ENCODE measurements at places on chromosomes 1 and 21. TPM values are rescaled to one million over a fixed set of nuclear protein-coding genes. Genes with fewer than 3 reads are reported as not detected.

DNA sequence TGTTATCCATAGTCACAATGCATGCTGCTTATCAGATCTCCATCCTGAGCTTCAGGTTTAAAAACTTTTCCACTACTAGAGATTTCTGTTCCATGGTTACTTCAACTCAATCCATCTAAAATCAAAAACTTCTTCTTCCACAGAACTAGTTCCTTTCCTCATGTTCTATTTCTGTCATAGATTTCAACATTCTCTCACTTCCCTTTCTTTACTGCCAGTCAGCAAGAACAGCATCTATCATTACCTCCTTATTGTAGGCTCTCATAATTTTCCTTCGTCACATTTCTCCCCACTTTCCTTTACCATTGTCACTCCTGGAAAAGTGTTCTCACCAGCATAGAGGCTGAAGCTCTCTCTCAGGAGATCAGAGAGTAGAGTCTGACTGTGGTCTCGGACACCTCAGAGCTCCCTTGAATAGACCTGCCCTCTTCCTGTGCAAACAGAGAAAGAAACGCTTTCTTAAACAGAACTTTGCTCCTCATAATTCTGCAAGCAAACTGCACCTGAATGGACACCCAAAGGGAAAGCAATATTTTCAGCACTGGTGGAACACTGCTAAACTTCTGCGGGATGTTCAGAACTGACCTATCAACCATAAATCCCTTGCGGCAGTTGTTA is 48.7 kb upstream of the KIRREL1 start:
- DNase-seq = no peak
- no peaks in the 10 kb centered on the region for H3K36me3 ChIP-seq
- H3K4me1 ChIP-seq = no peaks in the 10 kb centered on the region
- H3K27ac ChIP-seq = no peak overlapping the region
- no peaks in the 10 kb centered on the region for H3K27me3 ChIP-seq

DNA sequence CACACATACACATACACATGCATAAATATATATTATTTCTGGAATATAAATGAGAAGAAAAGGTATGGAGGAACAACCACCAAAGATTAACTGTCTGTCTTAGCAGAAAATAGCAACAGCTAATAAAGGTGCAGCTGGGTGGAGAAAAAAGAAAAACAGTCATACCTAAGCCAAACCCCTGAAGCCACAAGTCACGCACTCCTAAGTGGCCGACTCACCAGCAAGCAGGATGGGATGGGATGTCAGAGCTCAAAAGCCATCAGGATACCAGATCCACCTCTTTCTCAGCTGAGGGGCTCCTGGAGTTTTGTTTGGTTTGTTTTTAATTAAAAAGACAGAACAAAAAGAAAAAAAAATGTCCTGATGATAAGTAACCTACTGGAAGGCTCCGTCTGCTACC is 64.7 kb upstream of the HIVEP3 start:
- DNase-seq = no peak
- no peaks in the 10 kb centered on the region for H3K27me3 ChIP-seq
- no peaks in the 10 kb centered on the region for H3K36me3 ChIP-seq
- no peaks in the 10 kb centered on the region for H3K4me1 ChIP-seq

SEMA4A gene
- total RNA-seq = 0.30 TPM

RGS5 gene
- total RNA-seq = 101 TPM

PRELP gene
- total RNA-seq = 19.0 TPM

- no peaks in the 10 kb centered on the region for H3K27me3 ChIP-seq
- no peak for DNase-seq
- no peaks in the 10 kb centered on the region for H3K4me1 ChIP-seq
- H3K36me3 ChIP-seq = no peaks in the 10 kb centered on the region
- no peak overlapping the region for H3K4me3 ChIP-seq
Measured at GRCh38 chr1:100483230-100483629, 54.7 kb upstream of the GPR88 start.

All from adrenal gland (tissue), 19 donors.